ENCODE measurements at places on chromosomes 3 and 15.

DNA sequence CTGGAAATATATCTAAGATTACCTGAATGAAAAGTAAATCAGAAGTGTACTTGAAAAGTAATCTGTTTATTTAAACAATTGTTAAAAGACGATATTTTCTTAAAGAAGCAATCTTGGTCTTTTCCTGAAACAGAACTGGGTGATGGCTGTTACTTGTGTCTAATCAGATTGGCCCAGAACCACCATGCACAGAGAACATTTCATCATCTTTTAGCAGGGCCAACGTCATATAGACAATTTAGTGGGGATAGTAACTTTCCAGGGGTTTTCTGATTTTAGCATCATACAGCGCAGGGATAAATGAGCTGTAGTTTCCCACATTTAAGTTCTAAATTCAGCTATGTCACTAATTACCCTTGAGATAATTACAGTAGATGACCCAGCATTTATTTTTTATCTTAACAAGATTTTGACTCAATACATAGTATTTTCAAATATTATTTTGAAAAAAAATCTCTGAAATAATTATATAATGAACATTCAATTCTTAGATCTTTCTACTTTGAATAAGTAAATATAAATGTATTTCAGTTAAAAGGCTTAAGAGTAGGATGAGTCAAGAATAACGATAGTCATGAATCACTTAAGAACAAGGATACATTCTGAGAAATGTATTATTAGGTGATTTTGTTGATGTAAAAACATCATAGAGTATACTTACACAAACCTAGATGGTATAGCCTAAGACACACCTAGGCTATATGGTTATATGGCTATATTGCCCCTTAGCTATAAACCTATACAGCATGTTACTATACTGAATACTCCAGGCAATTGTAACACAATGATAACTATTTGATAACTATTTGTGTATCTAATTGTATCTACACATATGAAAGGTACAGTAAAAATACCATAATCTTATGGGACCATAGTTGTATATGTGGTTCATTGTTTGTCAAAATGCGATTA lies 103.8 kb upstream of the MME start:
- DNase-seq, result no peak

DNA sequence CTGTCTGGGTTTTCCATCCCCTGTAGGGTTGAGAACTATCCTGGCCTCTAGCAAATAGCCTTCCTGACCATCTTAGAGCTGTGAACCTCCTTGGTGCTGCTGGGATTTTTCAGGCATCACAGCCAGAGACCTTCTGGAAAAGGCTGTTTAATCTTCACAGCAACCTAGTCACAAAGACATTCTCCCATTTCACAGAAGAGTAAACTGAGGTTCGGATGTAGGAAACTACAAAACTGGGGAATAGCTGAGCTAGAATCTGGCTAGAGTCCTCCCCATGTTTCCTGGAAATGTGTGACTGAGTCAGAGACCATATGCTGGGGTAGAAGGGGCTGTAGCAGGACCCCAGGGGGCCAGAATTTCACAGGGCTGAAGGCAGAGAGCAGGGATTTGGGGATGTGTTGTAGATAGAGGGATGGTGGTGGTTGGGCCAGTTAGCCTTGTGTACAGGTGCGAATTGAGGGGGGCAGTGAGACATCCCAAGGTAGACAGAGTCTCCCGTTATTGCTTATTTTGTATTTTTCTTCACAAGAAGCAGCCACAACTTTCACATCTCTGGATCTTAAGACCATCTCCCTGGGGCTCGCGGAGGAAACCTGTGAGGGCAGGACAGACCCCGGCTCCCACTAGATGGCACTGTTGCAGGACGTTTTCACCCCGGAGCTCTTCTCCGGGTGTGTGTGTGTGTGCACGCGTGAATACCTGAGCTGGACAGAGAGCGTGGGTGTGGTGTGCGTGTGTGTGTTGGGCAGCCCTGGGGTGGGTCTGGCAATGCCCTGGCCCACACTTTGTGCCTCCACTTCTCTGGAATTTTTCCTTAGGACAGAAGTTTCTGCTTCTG lies 66.9 kb upstream of the PRR23C start:
- peak; percentile 12 for DNase-seq

DNA sequence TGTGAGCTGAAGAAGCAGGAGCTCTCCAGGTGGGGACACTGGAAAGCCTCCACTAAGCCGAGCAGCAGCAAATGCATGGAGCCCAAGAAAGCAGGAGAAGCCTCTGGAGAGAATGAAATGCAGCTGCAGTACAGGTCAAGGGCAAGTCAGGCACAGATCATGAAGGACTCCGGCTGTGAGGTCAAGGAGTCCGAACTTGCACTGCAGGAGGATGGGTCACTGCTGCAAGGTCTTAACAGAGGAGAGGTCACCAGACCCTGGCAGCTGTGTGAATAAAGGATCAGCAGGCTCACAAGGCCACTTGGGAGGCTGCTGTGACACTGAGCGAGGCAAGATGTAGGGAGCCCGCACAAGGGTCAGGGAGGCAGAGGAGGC lies 24.7 kb upstream of the SLC41A3 start:
- DNase-seq, result no peak

DNA sequence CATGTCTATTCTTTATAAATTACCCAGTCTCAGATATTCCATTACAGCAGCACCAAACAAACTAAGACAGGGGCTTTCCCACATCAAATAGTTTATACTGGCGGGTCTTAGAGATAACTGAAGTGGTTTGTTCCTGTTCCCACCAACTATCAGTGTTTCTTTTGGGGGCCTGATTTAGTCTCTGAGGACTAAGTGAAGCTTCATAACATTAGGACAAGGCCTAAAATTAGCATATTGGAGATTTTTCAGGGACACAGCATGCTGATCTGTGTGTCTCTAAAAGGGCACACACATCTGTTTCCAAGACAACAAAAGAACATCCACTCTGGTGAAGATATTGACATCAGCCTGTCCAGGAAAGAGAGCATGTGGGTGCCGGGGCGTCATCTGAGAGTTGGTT lies 72.6 kb upstream of the SEMA6D start:
- no peak for DNase-seq

- DNase-seq, result no peak
These were observed 9.5 kb downstream of the SAXO2 start for GRCh38 chr15:82272154-82272553.

GRCh38 chr15:61266921-61267320 lies 37.8 kb upstream of the RORA start:
- DNase-seq, result no peak

DNA sequence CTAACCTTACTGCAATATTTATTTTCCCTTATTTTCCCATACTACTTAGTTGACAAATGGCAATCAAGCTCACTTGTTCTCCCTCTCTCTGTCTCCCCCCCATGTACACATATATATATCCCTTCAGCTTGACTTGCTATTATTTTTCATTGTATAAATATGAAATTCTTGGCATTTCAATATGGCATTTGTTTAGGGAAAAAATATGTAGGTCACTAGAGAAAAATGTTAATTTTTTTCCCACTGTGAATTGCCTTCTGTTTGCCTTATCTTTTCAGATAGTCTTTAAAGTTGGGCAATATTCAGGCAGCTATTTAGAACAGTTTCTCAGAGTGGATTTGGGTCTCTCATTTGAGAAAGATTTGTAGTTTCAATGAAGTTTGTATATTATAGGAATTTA lies 62.8 kb upstream of the UTS2B start:
- no peak for DNase-seq

GRCh38 chr3:113847664-113848461 lies 9.3 kb downstream of the GRAMD1C start:
- DNase-seq, result no peak

DNA sequence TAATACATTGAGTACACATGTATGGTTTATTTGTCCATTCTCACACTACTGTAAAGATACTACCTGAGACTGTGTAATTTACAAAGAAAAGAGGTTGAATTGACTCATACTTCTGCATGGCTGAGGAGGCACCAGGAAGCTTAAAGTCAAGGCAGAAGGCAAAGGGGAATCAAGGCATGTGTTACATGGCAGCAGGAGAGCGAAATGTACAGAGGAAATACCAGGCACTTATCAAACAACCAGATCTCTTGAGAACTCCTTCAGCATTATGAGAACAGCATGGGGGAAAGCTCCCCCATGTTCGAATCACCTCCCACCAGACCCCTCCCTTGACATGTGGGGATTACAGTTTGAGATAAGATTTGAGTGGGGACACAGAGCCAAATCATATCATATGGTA lies 666.3 kb downstream of the ZBBX start:
- no peak for DNase-seq

DNA sequence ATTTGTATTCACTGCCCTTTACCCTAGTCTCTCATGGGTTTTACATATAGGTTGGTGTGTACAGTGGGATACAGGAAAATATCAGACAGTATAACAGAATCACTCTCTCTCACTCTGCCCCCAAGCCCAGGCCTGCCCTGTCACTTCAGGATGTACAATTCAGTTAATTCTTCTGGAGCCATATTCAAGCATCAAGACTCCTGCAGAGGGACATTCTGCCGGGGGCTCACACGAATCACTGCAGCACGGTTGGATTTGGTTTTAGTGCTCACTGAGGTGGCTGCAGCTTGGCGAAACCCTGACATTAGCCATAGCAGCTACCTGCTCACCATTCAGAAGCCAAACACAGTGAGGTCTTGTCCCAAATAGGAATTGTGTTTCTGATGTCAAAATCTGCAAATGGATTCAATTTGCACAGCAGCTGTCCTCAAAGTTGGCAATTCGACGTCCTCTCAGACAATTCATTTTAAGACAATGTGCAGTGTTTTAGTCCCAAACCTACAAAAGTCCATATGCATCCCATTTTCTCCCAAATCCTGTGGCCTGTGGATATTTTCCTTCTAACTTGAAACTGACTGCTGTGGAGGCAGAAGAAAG lies 82.9 kb downstream of the CHSY1 start:
- no peak for DNase-seq

DNA sequence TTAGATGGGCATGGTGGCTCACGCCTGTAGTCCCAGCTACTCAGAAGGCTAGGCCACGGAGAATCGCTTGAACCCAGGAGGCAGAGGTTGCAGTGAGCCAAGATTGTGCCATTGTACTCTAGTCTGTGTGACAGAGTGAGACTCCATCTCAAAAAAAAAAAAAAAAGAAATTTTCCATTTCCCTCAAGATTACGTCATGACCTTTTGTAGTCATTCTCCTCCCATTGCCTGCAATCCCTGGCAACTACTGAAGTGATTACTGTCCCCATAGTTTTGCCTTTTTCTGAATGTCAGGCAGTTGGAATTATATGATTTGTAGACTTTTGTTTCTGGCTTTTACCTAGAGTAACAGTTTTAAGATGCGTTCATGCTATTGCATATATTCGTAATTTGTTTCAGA lies 28.0 kb downstream of the WDR76 start:
- no peak for DNase-seq

GRCh38 chr15:77862651-77863104 lies 214.8 kb downstream of the TBC1D2B start:
- DNase-seq, result no peak

GRCh38 chr15:67048281-67049279 lies 16.8 kb upstream of the SMAD3 start:
- DNase-seq, result no peak

DNA sequence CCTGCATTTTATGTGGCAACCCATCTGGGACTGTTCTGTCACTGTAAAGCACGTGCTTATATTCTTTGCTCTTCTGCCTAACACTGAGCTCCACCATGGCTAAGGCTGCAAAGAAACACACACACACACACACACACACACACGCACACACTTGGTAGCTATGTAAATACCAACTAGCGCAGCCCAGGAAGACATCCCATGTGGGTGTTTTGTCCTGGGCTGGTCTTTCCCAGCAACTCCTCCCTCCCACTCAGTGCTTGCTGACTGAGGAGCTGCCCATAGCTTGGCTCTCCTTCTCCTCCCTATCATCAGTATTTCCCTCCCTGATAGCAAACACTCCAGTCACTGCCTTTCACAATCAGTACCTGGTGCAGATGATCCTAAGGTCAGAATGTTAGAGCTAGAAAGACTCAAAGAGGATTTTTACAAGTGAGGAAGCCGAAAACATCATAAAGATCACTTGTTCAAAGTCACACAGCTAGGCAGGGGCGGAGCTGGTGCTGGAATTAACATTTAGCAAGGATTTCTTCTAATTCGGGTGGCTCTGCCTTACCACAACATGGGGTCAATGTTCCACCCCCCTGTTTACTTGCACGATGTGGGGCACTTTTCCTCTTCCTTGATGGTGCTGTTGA lies 377.1 kb upstream of the TBL1XR1 start:
- DNase-seq, result no peak

- DNase-seq, result no peak
These were observed 87.9 kb downstream of the ARPP21 start for GRCh38 chr3:35727179-35727578.

GRCh38 chr15:67340630-67341029 lies 86.0 kb downstream of the IQCH start:
- DNase-seq, result no peak

- no peak for DNase-seq
These were observed 59.1 kb downstream of the TRIM42 start for GRCh38 chr3:140736863-140737460.

GRCh38 chr3:22475665-22476240 lies 724.7 kb upstream of the ZNF385D start:
- no peak for DNase-seq

GRCh38 chr15:93985176-93985575 lies 246.2 kb upstream of the MCTP2 start:
- DNase-seq, result no peak

GRCh38 chr3:163058031-163058854 lies 1561.6 kb downstream of the OTOL1 start:
- DNase-seq, result no peak

GRCh38 chr3:37580237-37580636 lies 281.4 kb upstream of the CTDSPL start:
- DNase-seq, result no peak

- DNase-seq, result no peak
These were observed 24.7 kb downstream of the CADM2 start for GRCh38 chr3:84983490-84983889.

DNA sequence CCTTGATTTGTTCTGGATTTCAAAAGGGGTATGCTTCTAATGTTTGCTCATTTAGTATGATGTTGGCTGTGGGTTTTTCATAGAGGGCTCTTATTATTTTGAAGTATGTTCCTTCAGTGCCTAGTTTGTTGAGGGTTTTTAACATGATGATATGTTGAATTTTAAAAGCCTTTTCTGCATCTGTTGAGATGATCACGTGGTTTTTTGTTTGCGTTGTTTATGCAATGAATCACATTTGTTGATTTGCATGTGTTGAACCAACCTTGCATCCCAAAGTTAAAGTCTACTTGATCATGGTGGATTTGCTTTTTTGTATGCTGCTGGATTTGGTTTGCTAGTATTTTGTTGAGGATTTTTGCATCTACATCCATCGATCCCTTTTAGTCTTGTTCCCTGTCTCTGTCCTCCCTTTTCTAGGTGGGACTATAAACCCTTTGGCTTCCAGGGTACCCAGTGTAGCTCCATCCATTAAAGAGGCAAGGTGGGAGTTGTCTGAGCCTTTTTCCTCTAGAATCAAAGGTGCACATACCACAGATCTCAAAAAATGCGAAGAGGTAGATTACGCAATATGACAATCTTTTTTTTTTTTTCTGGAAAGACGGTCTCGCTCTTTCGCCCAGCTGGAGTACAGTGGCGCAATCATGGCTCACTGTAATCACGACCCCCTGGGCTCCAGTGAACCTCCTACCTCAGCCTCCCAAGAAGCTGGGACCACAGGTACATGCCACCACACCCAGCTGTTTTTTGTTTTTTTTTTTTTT lies 221.6 kb upstream of the UBE2E1 start:
- no peak for DNase-seq
